Neural crest cell (in vitro differentiated cells): ENCODE measurements at places on chromosomes 4 and X.

- DNase-seq: no peak
These were observed 11.2 kb upstream of the YIPF7 start for GRCh38 chr4:44662623-44663005.

DNA sequence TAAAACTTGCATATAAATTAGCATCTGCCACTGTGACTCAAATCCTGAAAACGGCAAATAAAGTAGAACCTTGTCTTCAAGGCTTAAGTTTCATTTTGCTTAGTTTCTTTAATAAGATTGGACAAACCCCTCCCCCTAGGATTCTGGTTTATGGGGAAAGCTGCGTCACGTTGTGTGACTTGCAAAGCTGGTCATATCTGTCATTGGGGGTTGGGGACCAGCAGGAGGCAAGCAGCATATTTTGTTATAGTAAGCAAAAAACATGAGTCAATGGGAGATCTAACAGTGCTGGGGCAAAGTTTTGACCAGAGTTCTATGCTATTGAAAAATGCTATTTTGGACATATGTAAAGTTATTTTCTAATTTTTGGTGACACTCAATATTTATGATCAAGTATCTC, 407.3 kb downstream of the PCDH18 start:
- DNase-seq: no peak

GRCh38 chrX:15451913-15452312, 41.2 kb downstream of the PIR start:
- DNase-seq: no peak

DNA sequence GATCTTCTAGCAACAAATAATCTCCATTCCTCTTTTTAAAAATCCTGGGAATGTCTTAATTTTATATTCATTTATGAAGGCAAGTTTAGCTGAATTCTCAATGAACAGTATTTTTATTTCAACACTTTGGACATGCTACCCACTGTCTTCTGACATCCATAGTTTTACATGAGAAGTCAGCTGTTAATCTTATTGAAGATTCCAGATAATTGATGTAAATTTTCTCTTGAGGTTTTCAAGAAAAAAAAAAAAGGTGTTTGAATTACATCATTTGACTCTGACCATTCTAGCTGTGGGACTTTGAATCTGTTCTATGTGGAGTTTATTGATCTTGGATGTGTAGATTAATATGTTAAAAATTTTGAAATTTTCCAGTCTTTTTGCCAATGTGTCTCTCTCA, 28.0 kb downstream of the PDHA2 start:
- no peak for DNase-seq

GRCh38 chr4:74111990-74112389, 13.0 kb upstream of the CXCL2 start:
- DNase-seq: no peak

DNA sequence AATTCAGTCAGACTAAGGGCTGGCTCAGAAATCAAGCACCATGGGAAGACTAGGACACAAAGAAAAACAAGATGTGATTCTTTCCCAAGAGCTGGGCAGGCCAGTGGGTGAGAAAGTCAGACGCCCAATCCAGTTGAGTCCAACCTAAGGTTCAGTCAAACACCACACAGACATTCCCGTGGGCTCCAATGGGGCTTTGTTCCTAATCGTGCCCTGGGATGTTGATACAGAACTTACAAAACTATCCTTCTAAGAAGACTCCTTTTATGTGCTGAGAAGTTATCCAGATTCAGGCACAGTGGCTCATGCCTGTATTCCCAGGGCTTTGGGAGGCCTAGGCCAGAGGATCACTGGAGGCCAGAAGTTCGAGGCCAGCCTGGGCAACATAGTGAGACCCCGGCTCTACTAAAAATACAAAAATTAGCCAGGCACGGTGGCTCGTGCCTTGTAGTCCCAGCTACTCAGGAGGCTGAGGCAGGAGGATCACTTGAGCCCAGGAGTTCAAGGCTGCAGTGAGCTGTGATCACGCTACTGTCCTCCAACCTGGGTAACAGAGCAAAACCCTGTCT, 3.7 kb downstream of the BLOC1S4 start:
- no peak for DNase-seq

DNA sequence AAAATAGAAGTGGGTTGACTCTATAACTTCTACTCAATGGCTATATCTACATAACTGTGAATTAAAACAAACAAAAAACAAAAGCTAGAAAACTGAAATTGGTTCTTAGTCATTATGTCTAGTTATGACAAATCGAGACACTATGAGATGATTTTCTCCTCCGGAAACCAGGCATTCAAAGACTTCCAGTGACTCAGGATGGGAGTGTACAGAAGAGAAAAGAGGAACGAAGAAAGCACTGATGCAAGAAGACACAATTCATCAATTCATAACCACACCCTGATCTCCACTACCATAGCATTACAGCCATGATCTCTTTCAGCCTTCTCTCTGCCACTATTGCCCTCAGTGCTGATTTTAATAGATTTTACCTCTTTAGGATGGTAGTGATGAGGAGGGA, 253.6 kb downstream of the CBLL2 start:
- no peak for DNase-seq

DNA sequence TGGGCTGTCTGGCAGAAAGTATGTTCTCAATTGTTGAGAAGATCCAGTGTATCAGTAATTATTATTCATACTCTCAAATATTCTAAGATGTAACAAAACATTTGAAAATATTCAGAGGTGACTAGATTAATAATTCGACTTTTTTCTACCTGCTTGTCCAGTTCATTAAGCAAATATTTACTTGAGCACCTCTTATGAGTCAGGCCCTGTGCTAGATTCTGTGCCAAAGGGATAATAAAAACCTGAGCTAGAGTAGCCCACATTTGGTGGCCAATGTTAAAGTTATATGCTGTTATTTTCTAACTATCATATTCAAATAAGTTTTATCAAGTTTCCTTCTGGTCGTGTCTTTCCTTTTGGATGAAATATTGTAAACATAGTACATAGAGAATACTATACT, 58.5 kb downstream of the ARHGAP10 start:
- DNase-seq: no peak

DNA sequence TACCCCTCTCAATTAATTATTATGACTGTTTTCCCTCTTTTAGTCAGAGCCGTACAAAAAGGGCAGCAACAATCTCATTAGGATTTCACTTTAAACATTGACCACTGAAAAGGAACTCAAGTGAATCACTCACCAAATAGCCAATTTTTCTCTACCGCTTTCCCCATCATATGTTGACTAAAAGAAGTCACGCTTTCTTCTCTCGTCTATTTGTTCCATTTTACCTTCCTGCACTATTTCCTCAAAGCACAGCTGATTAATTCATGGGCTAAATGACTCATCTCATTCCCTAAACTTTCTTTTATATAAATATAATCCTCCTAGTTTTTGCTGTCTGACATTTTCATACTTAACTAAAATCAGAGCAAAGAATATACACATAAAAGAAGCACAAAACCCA, 8.2 kb downstream of the MID1 start:
- DNase-seq: no peak

DNA sequence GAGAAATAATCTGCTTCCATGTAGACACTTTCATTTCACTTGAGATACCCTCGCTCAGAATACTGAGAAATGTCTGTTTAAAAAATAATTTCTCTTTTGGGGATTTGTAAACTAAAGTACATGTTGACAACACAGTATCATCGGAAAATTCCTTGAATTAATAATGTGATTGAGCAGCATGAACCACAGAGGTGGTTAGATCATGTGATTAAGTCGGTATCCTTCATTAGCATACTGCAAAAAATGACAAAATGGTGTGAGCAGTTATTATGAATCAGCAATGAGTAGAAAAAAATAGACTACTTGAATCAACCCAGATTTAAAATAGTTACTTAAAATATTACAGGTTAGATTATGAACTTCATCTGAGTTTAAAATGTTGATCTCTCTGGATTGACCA, 14.1 kb downstream of the MAP7D3 start:
- DNase-seq: no peak

DNA sequence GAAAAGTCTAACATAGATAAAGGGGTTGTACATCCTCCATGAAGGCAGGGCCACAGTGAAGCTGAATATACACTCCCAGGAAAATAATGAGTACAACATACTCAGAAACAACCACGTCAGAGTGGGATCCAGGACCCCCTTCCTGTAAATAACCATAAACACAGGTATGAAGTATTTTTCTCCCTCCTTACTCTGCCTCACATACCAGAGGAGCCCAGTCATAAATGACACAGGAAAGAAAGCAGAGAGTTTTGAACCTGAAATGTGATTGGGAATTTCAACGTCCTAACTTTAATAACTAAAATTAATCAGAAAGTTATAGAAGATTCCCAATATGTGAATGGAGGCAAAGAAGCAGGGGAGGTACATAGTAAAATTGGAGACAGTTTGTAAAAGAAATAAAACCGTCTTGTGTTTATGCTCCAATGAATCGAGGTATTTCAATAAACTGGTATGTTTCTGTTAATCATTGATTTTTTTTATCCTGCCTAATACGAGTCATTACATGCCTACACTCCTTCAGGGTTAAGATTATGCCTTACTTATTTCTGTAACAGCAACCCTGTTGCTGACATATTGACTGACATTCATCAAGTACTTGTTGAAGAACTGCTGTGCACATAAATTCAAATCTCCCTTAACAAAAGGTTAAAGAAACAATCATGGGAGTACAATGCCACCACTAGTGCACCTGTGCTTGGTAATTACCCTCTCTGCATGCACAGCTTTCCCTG, 431.3 kb downstream of the KCNIP4 start:
- DNase-seq: no peak

- DNase-seq: no peak
These were observed 46.7 kb downstream of the DTHD1 start for GRCh38 chr4:36328130-36328529.

- no peak for DNase-seq
These were observed 174.3 kb upstream of the SFRP2 start for GRCh38 chr4:153963216-153963615.

DNA sequence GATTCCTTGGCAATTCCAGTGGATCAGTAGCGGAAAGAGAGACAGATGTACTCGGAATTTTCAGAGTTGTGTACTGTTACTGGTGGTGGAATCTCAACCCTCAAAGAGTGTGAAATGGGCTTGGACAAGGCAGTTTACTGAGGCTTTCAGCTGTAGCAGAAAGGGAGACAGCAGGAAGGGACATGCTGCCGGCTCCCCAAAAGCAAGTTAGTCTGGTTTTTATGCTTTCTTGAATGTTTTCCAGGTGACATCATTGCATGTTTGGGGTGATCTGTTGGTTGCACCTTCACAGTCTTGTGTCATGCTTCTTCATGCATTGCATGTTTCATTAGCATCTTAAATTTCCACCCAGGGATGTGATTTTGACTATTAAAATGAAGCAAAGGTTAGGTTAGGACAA, 1282.2 kb downstream of the ADGRL3 start:
- no peak for DNase-seq

DNA sequence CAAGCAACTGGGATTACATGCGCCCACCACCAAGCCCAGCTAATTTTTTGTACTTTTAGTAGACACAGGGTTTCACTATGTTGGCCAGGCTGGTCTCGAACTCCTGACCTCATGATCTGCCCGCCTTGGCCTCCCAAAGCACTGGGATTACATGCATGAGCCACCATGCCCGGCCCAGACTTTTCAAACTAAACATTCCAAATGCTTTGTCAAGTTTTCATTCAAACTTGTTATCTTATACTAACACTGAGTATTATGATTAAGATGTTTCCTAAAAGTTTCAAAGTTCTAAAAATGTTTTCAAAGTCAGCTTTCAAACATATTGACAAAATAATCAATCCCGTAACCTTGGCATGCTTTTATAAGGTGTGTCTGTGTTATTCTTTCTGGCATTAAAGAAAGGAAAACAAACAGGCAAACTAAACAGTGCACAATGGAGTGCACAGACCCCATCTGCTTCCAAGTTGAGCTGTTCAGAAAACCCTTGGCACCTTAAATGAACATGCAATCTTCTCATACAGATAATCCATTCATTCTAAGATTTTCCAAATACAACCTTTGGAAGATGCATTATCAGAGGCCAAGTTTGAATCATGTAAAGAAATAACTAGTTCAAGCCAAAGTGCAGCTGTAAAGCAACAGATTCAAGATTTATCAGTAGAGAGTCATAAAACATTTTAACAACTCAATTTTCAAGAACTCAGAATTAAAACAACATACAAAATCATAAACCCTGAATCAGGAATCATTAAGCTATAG, 49.1 kb downstream of the ABCG2 start:
- DNase-seq: no peak

DNA sequence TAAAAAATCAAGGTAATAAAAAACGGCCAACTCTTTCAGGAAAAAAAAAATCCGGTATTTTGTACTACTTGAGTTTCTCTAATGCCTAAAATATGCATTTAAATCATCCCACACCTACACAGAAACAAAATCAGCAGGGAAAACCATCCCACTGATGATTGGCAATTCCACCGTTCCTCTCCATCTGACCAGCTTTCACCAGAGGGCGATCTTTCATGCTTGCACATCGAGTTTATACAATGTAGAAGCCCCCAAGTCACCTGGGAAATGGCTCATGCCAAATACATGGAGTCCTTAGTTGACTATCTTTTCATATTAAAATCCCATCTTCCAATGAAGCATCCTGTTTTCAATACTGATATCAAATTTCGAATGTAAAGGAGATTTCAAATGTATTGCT, 69.2 kb downstream of the PTCHD1 start:
- DNase-seq: no peak

- DNase-seq: no peak
These were observed 210.6 kb upstream of the FAT1 start for GRCh38 chr4:186934244-186934643.

DNA sequence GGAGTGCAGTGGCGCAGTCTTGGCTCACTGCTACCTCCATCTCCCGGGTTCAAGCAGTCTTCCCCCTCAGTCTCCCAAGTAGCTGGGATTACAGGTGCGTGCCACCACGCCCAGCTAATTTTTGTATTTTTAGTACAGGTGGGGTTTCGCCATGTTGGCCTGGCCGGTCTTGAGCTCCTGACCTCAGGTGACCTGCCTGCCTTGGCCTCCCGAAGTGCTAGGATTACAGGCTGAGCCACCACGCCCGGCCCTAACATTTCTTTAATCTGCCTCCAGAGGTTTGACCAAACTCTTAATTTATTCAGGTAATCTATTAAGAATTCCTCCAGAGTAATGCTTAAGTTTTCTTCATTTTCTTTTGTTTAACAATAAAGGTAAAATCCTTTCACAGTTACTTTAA, 171.0 kb downstream of the RAPGEF2 start:
- no peak for DNase-seq

- DNase-seq: no peak
These were observed 55.7 kb upstream of the CCDC160 start for GRCh38 chrX:134181275-134181660.

DNA sequence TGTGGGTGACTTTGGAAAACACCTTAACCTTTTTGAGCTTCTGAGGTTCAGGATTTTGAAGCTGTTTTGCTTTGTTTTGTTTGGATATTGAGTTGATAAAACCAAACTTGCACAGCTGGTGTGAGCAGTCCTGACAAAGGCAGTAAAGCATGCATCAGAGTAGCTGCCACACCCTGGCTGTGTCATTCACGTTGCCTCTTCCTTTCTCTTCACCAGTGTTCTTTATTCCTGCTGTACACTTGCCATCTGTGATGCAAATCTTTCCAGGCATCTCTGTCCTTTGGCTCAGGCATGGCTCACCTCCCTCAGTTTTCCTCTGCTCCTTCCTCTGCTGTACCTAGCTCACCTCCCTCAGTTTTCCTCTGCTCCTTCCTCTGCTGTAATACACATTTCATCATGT, 1850.2 kb upstream of the AGA start:
- no peak for DNase-seq

- no peak for DNase-seq
These were observed 156.1 kb downstream of the ENPP6 start for GRCh38 chr4:184061582-184061981.

- no peak for DNase-seq
These were observed 344.0 kb upstream of the EPHA5 start for GRCh38 chr4:66014146-66014765.
